ENCODE measurements at places on chromosomes 6 and 20.
A peak's percentile ranks its signal among the peaks of the same experiment; 100 is the strongest.

GRCh38 chr6:139757784-139758183 is 383.3 kb upstream of the CITED2 start:
- peak; percentile 56 for DNase-seq

- DNase-seq, result no peak
These were observed 38.1 kb downstream of the BICRAL start for GRCh38 chr6:42819803-42820511.

DNA sequence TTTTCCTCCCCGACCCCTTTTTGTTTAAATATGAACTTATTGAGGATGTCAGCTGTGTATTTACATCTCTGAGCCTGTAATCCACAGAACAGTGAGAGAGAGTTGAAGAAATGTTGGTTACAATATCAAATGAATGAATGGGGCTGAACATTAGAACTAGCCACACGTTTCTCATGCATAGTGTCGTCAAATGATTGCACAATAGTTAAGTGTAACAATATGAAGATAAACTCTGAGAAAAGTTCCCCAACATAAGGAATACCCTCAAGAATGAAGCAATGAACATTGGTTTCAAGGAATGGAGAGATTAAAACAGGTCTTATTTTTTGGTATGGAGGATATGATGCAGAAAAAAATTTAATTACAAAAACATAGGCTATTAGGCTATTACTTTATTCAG is 100.5 kb upstream of the DTNBP1 start:
- DNase-seq, result no peak

- no peak for DNase-seq
These were observed 480.0 kb downstream of the MEI4 start for GRCh38 chr6:78132671-78133410.

DNA sequence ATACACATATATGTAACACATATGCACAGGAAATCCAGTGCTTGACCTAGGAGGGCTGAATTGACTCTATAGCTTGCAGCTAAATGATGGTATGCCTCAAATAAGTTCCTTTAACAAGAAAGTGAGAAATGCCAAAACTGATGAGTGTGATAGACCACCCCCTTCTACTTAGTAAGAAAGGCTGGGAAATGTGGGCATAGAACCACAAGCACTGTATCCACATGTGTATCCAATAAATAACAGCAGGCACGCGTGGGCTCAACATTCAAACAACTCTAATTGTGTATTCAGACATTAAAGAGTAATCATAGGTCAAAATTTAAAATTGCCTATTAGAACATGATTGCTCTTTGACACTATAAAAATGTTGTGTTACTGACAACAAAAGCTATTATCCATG is 54.1 kb downstream of the FAM83B start:
- DNase-seq, result no peak

GRCh38 chr6:147400968-147401367 is 107.5 kb upstream of the SAMD5 start:
- no peak for DNase-seq

Data from fibroblast of skin of back (primary cell).